Right lung (tissue), 10 donors: ENCODE measurements at places on chromosomes 5 and 9.
A peak's percentile ranks its signal among the peaks of the same experiment; 100 is the strongest.

DNA sequence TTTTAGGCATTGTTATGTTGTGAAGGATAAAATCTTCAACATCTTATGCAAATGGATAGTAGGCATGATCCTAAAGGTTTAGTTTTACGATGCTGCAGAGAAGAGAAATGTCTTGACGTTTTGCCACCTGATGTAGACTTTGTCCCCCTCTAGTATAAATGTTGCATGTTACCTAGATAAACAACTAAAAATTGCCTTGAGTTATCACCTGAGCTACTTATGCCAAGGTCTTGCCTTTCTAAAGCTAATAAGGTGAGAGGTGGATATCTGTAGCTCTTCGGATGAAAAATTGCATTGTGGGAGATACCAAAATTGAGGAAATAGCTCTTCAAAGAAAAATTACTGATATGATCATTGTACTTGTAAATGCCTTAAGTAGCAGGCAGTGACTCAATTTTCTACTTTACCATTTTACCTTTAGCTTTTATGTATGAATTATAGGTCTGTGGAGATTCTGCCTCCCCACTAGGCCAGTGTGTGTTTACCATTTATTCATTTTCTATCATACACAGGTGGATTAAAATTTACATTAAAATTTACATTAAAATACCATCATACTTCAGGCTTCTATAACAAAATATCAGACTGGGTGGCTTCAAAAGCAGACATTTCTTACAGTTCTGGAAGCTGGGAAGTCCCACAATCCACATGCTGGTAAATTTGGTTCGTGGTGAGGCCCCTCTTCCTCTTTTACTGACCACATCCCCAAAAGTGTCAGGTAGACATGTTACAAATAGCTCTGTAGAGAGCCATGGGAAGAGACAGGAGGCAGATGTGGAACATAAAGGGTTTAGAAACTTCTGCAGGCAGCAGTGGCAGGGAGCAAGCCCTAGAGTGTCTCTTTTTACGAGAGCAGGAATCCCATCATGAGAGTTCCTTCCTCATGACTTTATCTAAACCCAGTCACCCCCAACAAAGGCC is 100.7 kb upstream of the ERBIN start:
- no peak for DNase-seq

- DNase-seq = peak; percentile 40
These were observed 735 bp upstream of the RPL26L1 start for GRCh38 chr5:172958331-172959046.

DNA sequence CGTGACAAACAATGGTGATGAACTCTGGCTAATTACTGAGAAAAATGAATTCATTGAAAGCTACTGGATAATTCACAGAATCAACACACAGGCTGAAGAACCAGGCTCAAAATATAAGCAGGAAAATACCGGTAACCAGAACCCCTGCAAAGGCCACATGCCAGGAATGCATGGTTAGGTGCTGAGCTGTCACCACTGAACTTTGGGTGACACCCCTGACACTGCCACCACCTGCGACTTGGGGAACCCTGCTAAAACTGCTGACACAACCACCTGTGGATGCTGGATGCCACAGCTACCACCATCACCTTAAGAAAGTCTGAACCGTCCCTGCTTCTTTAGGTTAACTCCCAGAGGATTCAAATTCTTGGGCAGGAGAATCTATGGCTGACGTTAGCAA is 72.0 kb upstream of the NR4A3 start:
- DNase-seq = no peak

DNA sequence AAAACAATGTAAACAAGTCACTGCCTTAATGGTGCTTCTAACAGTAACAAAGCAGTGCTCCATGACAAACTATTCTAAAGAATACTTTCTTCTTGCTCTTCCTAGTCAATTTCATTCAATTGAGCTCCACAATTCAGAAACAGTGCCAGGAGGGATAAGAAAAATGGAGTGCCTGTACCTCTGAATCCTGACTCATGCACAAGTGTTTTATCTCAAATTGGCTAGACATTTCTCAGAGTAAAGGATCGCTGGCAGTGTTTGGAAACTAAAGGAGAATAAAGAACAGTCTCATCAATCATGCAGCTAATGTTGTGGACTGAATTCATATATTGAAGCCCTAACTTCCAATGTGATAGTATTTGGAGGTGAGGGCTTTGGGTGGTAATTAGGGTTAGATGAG is 27.6 kb downstream of the SLC25A51 start:
- no peak for DNase-seq

GRCh38 chr9:93080406-93080805 is 15.6 kb upstream of the CARD19 start:
- DNase-seq = no peak

- DNase-seq = peak; percentile 23
These were observed at the start of gene GPRIN1 for GRCh38 chr5:176609724-176610434. GPRIN1 (minus strand) TSS chr5:176610156; CDS start chr5:176599834, 10,322 bp downstream.

DNA sequence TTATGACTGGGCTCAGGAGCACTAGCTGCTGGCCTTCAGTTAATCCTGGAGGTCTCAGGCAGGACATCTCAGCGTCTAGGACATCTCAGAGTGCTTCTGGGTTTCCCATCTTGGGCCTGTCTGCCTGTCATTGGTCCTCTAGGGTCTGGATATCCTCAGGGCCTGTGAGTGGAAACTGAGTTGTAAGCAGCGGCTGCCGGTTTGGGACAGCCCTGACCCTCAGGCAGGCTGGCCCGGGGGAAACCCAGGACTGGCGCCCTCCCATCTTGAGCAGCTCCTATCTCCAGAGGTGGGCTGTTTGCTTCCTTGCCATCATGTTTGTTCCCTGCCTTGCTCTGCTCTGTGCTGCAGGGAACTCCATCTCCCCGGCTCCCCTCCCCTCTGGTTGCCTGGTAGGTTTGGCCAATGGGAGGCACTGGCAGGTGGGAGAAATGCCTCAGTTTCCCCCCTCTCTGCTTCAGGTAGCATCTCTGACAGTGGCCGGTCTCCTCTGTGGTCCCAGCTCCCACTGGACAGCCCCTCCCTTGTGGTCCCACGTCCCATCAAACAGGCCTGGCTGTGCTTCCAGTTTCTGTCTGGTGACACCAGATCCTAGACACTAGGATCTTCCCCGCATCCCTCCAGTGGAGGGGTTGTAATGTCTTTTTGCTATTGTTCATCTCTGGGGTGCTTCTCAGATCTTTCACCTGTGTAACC is 57.4 kb downstream of the ARHGEF37 start:
- DNase-seq = no peak

GRCh38 chr9:119004618-119004990 is 364.6 kb downstream of the BRINP1 start:
- no peak for DNase-seq

DNA sequence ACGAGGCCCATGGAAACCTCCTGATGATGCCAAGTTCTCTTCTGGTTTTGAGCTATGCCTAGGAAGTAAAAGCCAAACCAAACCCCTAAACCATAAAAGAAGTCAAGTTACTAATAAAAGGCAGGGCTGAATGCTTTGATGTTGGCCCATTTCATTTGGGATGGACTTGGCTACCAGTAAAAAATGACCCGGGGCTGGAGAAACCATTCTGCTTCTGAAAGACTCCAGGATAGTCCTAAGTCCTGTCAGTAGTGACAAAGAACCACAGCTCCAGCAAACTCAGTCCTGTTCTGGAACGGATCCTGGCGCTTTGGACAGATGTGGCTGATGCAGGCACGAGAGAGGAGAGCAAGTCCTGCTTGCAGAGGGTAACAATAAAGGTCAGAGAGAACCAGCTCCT is 68.6 kb downstream of the SH3PXD2B start:
- no peak for DNase-seq
